AG10803 (cell line): ENCODE measurements at places on chromosomes 6 and 20.

- no peak for DNase-seq
Measured at GRCh38 chr6:12165297-12165696, 124.9 kb upstream of the EDN1 start.

GRCh38 chr20:39242614-39243013 lies 280.5 kb downstream of the DHX35 start:
- DNase-seq = no peak

DNA sequence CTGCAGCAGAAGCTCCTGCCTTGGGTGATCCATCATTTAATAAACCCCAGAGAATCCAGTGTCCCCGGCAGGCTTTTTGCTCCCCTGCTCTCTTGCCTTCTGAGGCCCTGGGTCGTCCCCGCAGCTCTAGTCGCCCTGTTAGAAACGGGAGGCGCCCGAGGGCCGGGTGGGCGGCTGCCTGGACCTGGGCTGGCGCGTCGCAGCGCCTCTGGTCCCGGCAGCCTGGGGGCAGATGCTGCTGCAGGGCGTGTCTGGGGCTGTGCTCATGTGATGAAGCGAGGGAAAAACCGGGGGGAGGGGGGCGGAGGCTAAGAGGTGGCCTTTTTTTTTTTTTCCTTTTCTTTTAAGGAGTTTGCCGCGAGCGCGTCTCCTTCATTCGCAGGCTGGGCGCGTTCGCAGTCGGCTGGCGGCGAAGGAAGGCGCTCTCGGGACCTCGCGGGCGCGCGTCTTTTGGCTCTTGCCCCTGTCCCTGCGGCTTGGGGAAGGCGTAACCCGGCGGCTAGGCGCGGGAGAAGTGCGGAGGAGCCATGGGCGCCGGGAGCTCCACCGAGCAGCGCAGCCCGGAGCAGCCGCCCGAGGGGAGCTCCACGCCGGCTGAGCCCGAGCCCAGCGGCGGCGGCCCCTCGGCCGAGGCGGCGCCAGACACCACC lies 394 bp downstream of the AKAP12 start:
- DNase-seq = peak; percentile 58

DNA sequence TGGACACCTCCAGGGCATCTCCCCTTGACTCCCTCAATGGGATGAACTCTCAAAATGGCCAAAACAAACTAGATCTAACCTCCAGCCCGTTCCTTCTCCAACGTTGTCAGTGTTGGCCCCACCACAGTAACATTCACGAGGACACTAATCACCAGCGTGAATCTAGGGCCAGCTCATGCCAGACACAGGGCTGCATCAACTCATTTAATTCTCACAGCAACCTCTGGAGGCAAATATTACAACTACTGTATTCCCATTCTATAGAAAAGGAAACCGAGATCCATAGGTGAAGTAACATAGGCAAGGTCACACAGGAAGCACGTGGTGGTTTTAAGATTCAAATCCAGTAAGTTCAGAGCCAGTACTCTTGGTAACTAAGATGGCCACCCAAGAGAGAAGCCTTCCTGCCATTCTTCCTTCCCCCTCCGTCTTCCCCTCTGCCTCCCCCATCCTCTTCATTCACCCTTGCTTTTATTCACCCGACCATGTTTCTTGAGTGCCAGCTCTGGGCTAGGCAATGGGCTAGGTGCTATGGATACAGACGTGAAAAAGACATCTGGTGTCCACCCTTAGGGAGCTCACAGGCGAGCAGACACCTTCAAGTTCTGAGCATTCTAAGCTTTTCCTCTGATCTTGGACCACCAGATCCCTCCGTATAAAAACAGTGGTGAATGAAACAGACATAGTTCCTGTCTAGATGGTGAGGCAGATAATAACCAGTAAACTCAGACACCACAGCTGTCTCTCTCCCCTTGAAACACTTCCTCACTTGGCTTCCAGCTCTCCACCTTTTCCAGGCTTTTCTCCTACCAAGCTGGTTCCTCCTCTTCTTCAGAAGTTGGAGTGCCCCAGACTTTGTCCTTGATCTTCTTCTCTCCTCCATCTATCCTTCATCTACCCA lies 9.6 kb downstream of the CCM2L start:
- DNase-seq = no peak

DNA sequence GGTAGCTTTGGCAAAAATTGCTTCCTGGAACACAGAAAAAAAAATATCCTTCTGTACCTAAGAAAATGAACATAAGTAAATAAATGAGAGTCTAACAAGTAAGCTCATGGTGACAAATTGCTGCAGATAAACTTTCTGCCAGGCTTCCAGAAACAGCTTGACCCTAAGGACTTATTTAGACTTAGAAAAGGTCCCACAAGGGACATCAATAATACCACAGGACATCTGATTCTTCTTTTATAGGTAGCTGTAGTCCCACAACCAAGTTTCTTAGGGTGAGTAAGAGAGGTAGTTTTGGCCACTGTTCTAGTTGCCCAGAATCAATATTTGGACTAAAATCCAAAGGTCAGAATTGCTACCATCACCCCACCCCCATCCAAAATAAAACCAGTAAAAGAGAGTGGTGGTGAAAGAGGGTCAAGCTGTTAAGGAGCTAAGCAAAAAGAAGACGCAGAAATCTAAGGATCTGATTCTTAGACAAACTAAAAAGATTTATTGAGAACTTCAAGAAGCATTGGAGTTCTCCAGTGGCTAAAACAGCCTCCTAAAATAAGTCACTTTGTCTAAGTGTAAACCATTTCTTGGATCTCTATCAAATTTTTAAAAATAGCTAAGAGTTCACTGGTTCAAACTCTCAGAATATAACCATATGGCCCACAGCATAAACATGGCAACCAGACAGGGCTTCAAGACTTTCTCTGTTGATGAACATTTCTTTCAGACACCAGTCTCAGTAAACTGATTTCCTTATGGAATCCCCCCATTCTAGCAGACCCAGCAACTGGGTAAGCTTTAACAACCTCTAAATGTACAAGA lies 180.6 kb downstream of the PTPRK start:
- peak; percentile 17 for DNase-seq
